M059J (cell line): ENCODE measurements at places on chromosomes 1 and 21. TPM values are rescaled to one million over a fixed set of nuclear protein-coding genes. Genes with fewer than 3 reads are reported as not detected.

DNA sequence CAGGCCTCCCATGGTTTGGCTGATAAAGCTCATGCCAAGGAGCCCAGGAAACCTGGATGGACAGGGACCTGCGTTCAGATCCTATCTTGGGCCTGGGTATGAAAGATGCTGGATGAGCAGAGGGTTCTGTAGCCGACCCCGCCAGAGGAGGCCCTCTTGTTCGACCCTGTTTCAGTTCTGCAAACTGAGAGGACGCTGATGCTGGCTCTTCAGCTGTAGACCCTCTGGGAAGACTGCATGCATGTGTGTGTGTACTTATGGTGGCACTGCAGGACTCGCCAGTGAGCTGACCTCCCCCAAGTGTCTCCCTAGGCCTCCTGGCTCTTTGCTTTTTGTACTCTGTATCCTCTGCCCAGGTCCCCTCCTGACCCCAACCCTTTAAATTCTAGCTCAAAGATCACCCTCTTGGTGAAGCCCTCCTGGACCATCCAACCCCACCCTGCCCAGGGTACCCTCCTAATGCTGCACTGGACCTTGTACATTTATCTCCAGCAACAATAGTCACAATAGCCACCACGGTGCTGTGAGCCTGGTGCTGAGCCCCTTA is 1.6 kb downstream of the EPS8L3 start:
- no peak for DNase-seq

The CADM3 gene
- total RNA-seq: 0.47 and 0.54 TPM in 2 replicates

The CTH gene
- 3.7 and 5.9 TPM in 2 replicates for total RNA-seq

GRCh38 chr1:241503444-241503843 is 16.1 kb downstream of the FH start:
- DNase-seq: no peak

The GBP1 gene
- total RNA-seq: 135 and 181 TPM in 2 replicates

The DNALI1 gene
- total RNA-seq: 0.49 and 1.9 TPM in 2 replicates

- DNase-seq: no peak
Observed at GRCh38 chr1:32998064-32998463, 33.5 kb upstream of the RNF19B start.

The MAGI3 gene
- total RNA-seq: 7.6 and 12.7 TPM in 2 replicates

GRCh38 chr1:240151136-240151735 is 59.6 kb downstream of the FMN2 start:
- peak; percentile 49 for DNase-seq

DNA sequence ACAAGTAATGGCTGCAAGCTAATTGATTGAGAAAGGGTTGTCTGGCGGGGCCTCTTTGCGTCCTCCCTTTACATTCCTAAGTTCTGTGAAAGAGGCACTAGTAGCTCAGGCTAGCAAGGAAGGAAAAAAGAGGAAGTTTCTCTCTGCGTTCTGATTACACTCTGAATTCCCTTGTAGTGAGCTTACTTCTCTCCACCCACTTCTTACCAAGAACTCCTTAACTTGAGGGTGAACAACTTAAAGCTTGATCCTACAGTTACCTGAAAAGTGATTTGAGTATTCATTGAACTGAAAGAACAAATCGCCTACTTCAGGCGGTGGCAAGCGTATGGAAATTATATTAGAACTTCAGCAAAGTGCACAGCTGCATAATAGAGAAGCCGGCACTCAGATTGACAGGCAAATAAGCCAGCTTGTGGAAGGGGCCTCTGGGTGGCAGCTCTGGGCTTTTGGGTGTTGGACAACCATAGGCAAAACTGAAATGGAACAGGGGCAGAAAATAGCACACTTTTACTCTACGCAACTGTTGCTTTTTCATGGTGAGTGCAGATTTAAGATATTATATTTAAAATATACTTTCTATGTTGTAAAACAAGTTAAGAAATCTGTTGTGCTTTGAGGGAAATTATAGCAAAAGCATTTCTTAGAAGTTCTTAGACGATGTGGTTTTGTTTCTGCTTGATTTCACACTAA is 464.5 kb downstream of the USP25 start:
- peak; percentile 78 for DNase-seq

The FNDC10 gene
- 1.1 and 6.1 TPM in 2 replicates for total RNA-seq

DNA sequence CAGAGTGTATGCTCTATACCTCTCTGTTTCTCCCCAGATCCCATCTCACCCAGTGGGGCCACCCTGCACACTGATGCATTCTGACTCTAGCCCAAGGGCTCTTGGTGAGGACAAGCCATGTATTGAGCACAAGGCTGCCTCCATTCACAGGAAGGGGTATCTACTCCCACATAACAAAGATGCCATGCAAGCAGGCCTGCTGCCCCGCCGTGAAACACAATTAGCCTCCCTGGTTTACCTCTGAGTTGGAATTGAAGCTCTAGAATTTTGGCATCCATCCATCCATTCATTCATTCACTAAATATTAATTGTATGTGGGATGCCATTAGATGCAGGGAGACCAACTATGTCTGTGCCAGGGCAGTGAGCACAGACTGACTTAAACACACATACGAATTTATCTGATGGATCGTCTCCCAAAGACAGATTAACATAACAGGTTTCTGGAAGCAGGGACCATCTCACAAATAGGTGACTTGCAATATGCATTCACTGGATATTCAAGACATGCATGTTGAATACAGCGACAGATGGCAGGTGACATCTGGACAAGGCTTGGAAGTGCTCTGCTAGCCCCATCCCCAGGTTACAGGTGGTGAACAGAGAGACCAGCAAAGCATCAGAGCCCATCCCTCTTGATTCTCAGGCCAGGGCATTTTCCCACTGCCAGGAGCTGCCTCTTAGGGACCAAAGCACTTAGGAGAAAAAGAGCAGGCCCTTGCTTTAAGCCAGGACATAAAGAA is 34.3 kb downstream of the TRABD2B start:
- DNase-seq: no peak

- peak; percentile 23 for DNase-seq
Observed at GRCh38 chr21:26115305-26115704, 55.3 kb downstream of the APP start.
